Activated CD4-positive, alpha-beta T cell treated with anti-CD3 and anti-CD28 coated beads, Interleukin-2, amount 50 U/mL, for 24 hours (primary cell): ENCODE measurements at places on chromosomes 16 and 17.

- peak; percentile 46 for DNase-seq
Observed at GRCh38 chr17:44137891-44138709, 3.6 kb upstream of the HROB start.

DNA sequence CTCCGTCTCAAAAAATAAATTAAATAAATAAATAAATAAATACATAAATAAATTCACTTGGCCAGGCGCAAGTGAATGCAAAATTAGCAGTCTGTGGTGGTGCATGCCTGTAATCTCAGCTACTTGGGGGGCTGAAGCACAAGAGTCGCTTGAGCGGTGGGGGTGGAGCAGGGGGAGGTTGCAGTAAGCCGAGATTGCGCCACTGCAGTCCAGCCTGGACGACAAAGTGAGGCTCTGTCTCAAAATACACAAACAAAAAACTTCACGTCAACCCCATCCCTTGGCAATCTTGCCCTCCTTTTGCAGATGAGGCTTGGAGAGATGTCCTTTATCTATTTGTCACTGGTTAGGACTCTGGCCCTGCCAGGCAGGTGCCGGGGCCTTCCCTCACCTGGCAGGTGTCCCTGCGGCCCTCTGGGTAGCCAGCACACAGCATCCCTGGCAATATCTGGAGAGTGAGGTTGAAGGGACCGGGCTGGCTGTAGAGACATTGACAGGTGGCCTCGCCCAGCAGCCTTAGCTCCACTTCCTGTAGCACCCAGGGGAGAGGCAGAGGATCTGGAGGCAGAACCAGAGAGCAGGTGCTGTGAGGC lies 4.4 kb downstream of the PRSS36 start:
- no peak for DNase-seq

- DNase-seq = no peak
Observed at GRCh38 chr17:38401459-38401858, 26.8 kb upstream of the ARHGAP23 start.

GRCh38 chr16:77881355-77882030 lies 93.1 kb downstream of the VAT1L start:
- DNase-seq = no peak

DNA sequence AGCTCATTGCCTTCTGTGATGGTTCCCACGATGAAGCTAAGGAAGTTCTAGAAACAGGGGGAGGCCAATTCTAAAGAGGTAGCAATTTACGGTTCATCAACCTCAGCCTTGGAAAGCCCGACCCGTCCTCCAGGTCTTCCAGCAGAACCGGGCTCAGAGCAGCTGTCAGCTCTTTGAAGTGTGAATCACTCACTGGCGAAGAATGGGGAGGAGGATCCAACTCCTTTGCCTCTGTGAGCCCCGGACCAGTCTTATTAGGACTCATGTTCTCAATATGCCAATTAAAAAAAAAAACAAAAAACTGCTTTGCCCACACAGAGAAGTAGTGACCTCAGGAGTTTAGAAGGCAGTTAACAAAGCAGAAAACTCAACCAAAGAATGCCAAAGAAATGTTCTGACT lies 31.4 kb downstream of the STX8 start:
- no peak for DNase-seq

DNA sequence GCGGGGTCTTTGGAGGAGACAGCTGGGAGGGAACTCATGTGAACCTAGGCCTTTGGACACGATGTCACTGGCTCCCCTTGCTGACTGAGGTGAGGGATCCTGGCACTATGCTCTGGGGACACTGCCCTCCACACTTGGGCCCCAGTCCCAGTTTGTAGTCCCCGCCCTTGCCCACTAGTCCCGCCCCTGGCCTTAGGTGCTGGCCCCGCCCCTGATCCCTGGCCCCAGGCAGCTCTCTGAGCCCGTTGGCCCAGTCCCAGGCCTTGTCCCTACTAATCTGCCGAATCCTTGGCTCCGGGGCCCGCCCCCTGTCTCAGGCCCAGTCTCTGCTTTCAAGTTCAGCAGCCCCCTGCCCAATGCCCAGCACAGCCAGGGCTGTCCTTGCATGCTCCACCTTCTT lies 61.0 kb downstream of the SMPD3 start:
- DNase-seq = no peak

GRCh38 chr16:1194665-1195392 lies 30.2 kb downstream of the TPSG1 start:
- DNase-seq = no peak

GRCh38 chr16:16191493-16192167 lies 31.7 kb downstream of the ABCC6 start:
- DNase-seq = no peak

GRCh38 chr17:17214646-17215436 lies 8.7 kb upstream of the PLD6 start:
- DNase-seq = no peak

DNA sequence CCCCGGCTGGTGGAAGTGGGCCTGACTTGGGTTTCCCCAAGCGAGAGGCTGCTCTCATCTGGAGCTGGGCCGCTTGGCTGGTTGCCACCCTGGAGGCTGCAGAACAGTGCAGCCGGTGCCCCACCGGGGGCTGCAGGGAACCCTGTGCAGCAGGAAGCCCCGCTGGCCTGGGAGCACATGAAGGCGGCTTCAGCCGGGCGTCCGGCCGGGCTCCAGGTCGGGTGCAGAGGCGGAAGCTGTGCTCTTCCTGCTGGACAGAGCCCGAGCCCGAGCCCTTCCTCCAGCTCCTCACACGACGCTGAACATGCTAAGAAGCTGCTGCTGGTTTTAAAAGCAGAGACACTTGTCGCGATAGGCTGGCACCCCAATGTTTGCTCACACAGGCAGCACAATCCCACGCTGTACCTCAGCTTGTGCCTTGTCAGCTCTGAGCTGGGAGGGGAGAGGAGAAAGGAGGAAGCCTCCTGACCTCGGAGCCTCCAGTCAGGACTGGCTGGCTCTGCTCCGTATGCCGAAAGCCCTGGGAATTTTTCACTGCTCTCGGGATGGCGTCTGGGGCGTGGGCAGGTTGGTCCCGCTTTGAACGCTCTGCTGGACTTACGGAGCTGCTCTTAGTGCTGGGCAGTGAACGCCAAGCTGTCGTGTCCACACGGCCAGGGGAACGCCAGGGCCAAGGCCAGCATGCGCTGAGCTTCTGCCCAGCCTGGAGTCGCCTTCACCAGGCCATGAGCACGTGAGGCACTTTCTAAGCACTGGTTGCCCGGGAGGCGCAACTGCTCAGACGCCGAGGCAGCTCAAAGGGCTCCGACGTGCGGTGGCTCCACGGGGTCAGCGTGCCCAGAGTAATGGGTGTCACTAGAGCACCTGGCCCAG lies 8.8 kb downstream of the CDK5R1 start:
- no peak for DNase-seq

- DNase-seq = no peak
Observed at GRCh38 chr16:58197314-58198012, 443 bp downstream of the CSNK2A2 start.

- no peak for DNase-seq
Observed at GRCh38 chr16:75714661-75715060, 11.6 kb downstream of the CPHXL start.

DNA sequence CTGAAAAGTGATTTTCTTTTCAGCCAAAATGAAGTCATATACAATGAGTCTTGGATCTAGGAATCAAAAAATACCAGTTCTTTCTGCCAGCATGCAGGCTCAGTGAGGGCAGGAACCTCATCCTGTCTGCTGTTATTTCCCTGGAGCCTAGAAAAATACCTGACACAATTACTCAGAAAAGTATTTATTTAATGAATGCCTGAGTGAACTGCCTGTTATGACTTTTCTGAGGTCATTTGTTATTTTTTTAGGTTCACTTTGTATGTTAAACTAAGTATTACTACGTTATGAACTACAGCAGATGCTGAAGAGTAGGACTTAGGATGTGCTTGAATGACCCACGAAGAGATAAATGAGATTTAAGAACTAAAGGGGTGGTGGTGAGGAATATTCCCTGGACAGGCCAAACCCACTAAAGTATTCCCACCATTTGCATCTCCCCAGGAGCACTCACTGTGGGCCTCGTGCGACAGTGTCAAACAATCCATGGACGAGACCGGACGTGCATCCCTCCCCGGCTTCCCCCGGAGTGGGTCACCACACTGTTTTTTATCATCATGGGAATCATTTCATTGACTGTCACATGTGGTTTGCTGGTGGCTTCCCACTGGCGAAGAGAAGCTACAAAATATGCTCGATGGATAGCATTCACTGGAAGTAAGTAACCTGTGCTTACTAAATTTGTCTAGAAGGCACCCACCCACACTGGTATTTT lies 17.1 kb upstream of the VWA3A start:
- DNase-seq = no peak

DNA sequence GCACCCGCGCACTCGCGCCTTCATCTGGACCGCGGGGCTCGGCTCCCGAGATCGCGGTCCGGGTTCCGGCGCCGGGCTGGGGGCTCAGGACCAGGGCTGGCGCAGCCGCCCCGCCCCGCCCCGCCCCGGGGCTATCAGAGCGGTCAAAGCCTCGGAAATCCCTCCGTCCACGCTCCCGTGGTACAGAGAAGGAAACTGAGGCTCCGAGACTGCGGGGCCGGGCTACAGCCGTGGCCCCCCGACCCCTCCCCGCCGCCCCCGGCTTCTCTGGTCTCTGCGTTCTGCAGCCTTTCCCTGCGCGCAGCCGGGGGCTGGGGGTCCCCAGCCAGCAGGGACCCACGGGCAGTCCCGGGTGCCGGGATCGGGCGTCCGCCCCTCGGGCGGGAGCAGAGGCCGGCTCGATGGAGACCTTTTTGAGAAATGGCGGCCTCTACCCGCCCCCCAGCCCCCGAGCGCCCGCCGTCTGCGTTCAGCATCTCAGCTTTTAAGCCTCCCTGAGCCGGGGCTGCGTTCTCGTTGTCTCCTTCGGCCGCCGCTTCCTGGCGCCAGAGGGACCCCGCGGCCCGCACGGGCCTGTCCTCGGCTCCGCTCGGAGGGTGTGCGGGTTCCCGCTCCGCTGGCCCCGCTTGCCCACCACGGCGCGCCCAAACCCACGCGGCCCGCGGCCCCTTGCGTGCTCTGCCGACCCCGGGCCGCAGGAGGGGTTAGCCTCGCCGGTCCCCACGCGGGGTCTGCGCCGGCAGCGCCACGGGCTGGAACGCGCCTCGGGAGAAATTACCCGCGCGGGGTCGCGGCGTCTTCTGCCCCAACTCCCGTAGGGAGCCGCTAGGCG lies 1.5 kb upstream of the NPTX1 start:
- no peak for DNase-seq

DNA sequence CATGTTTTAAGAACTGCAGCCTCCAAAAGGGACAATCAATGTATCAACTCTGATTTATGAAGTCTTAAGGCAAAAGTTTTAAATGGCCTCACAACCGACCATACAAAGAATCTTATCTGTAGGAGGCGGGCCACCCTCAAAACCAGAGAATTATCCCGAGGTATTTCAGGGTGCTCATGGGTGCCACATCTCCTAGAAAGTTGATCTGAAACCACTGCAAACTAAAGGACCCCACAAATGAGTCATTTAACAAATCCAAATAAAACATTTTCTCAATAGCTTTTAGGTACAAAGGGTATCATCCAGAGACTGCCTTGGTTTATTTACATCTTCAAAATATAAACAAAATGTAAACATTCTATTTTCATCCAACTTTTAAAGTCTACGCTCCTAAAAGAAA lies 6.8 kb downstream of the ERN1 start:
- no peak for DNase-seq

- no peak for DNase-seq
Observed at GRCh38 chr16:27223701-27224100, 20.4 kb downstream of the KDM8 start.

DNA sequence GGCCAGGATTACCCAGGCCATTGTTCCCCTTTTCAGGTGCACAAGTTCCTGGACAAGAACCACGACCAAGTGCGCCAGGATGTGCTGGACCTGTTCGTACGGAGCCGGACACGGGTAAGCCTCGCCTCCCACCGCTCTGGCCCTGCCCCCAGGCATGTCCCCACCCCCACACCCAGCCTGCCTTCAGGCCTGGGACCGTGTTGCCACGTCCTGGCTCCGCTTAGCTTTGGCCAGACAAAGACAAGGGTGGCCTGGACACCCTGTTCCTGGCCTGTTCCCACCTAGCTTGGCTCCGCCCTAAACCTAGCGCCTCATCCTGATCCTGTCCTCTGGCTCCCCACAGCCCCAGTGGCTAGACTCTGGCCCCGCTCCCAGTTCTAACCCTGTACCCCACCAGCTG lies 30.9 kb downstream of the MYO15A start:
- DNase-seq = no peak

DNA sequence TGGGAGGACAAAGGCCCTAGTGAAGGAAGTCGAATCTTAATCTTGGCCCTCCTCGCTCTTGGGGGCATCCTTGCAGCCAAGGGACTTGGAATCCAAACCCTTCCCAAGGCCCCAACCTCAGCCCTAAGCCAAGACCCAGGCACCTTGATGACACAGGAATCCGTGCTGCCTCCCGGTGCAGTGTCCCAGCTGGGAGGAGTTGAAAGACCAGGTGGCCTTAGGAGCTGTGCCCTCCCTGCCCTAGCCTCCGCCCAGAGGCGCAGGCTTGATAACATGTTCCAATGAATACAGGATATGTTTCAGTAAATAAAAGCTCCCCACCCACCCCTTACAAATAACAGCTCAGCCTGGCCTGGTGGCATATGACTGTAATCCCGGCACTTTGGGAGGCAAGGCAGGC lies at the start of gene CHST5:
Gene CHST5 (minus strand): TSS at position 208 of the 400 bp plus-strand sequence. CDS start 5,724 bp downstream, outside the sequence.
- no peak for DNase-seq

- DNase-seq = no peak
Observed at GRCh38 chr16:58843675-58844074, 109.6 kb upstream of the GOT2 start.

- no peak for DNase-seq
Observed at GRCh38 chr16:25064937-25065336, 46.6 kb upstream of the LCMT1 start.

DNA sequence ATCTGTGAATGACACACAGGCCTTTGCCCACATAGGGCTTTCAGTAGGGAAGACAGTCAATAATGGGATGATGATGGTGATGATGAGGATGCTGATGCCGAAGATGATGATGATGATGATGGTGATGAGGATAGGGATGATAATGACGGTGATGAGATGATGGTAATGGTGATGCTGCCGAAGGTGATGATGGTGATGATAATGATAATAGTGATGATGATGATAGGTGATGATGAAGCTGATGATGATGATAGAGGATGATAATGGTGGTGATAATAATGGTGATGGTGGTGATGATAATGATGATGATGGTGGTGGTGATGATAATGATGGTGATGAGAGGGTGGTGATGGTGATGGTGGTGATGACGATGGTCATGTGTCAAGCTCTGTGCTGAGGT lies 12.9 kb downstream of the FOXL1 start:
- DNase-seq = no peak

GRCh38 chr17:4162321-4162720 lies 19.3 kb downstream of the CYB5D2 start:
- no peak for DNase-seq

DNA sequence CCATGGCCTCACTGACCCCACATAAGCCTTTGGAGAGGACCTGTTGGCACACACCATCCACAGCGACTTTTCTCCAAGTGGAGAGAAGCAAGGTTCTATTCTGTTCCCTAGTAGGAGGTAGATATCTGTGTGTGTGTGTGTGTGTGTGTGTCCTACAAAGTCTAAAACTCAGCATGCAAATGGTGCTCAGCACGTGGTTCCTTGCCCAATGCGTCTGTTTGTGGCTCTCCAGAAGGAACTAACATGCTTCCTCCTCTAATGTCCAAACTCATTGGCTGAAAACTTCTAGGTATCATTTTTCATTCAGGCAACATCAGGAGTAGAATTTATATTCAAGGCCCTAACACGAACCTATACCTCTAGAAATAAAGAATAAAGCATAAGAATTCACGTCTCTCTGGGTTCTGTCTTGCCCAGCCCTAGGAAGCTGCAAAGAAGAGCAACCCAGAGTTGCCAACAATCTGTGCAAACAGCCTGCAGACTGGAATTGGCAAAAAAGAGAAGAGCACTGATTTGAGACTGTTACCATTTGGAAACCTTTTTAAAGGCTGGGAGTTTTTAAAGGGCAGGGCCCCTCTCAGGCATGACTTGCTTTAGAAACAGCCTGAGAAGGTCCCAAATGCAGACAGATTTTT lies 25.5 kb downstream of the MAP3K14 start:
- no peak for DNase-seq
